ENCODE measurements at places on chromosomes 11 and 22.

DNA sequence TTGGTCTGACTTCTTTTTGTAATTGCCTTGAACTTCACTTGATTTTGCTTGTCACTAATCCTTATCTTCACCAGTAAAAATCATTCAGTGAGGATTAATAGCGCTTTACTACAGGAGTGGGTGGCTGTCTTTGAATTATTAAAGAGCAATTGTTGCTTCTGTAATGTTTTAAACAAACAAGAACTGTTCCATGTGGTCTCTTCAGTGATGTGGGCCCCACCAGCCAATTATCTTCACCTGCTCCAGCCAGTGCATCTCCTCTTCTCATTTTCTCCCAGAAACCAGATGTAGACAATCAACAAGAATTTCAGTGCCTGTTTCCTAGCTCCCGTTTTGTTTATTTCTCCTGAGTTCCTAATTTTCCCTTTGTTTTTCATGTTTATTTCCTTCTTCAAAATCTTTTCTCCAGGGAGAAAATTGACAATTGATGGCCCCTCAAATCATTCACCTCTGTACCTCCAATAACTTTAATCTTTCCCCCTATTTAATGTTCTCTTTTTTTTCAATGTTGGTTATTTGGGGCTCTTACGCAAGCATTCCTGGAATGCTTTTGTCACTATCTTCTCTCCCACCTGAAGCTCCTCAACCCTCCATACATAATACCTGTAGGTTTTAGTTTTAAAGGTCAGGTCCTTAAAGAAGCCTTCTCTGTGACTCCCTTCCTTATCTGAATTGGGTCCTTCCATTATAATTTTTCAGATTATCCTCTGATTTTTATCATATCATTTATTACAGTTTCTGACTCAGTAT, 115.1 kb downstream of the ARFGAP2 start:
- no peaks in the 10 kb centered on the region for H3K27me3 ChIP-seq
- no peak overlapping the region for H3K27ac ChIP-seq
- H3K4me3 ChIP-seq, result no peak overlapping the region

GRCh38 chr11:76765863-76766350, 17.2 kb upstream of the TSKU start:
- DNase-seq, result no peak
- no peaks in the 10 kb centered on the region for H3K27me3 ChIP-seq
- peaks cover 49% of the 10 kb centered on the region for H3K4me1 ChIP-seq
- no peak overlapping the region for H3K27ac ChIP-seq

GRCh38 chr11:25890626-25891260, 441.2 kb upstream of the ANO3 start:
- DNase-seq, result no peak
- no peaks in the 10 kb centered on the region for H3K27me3 ChIP-seq
- H3K27ac ChIP-seq, result no peak overlapping the region
- no peak overlapping the region for H3K4me3 ChIP-seq

DNA sequence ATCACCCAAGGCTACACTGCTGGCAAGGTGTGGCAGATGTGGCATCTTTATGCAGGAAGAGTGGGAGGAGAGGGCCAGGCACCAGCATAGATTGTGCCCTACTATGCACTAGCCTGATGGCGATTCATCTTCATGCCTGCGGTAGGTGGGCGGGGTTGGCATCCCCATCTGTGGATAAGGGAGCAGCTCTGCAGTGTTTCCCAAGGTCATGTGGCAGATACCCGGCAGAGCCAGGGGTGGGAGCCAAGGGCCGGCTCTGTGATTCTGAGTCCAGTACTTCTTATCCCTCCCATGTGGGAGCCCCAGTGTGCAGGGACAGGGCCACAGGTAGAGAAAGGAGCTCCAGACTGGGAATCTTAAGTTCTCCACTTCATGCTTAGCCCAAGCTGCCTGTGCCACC, 20.0 kb downstream of the CD82 start:
- peaks cover 7% of the 10 kb centered on the region for H3K4me1 ChIP-seq
- H3K27ac ChIP-seq, result no peak overlapping the region
- no peak overlapping the region for H3K4me3 ChIP-seq

GRCh38 chr11:66101066-66101464, 31.0 kb downstream of the PACS1 start:
- H3K27ac ChIP-seq, result no peak overlapping the region
- peaks cover 12% of the 10 kb centered on the region for H3K4me1 ChIP-seq
- H3K36me3 ChIP-seq, result peaks cover 3% of the 10 kb centered on the region
- H3K27me3 ChIP-seq, result no peaks in the 10 kb centered on the region
- no peak overlapping the region for H3K4me3 ChIP-seq

- H3K27ac ChIP-seq, result no peak overlapping the region
- no peaks in the 10 kb centered on the region for H3K27me3 ChIP-seq
- H3K36me3 ChIP-seq, result no peaks in the 10 kb centered on the region
- no peak overlapping the region for H3K4me3 ChIP-seq
- H3K4me1 ChIP-seq, result no peaks in the 10 kb centered on the region
Observed at GRCh38 chr11:24295360-24295759, 201.5 kb upstream of the LUZP2 start.

- H3K27ac ChIP-seq, result no peak overlapping the region
- no peaks in the 10 kb centered on the region for H3K27me3 ChIP-seq
- no peaks in the 10 kb centered on the region for H3K36me3 ChIP-seq
- no peak for DNase-seq
- no peaks in the 10 kb centered on the region for H3K4me1 ChIP-seq
Observed at GRCh38 chr11:23473782-23474181, 613.5 kb upstream of the CCDC179 start.

- no peak overlapping the region for H3K4me3 ChIP-seq
- no peaks in the 10 kb centered on the region for H3K4me1 ChIP-seq
- no peak for DNase-seq
- no peaks in the 10 kb centered on the region for H3K27me3 ChIP-seq
Observed at GRCh38 chr11:122131126-122131525, 15.1 kb upstream of the BLID start.

GRCh38 chr11:84628871-84629620, 998.1 kb downstream of the DLG2 start:
- no peaks in the 10 kb centered on the region for H3K27me3 ChIP-seq
- peaks cover 8% of the 10 kb centered on the region for H3K4me1 ChIP-seq
- DNase-seq, result no peak
- H3K4me3 ChIP-seq, result no peak overlapping the region
- no peaks in the 10 kb centered on the region for H3K36me3 ChIP-seq

DNA sequence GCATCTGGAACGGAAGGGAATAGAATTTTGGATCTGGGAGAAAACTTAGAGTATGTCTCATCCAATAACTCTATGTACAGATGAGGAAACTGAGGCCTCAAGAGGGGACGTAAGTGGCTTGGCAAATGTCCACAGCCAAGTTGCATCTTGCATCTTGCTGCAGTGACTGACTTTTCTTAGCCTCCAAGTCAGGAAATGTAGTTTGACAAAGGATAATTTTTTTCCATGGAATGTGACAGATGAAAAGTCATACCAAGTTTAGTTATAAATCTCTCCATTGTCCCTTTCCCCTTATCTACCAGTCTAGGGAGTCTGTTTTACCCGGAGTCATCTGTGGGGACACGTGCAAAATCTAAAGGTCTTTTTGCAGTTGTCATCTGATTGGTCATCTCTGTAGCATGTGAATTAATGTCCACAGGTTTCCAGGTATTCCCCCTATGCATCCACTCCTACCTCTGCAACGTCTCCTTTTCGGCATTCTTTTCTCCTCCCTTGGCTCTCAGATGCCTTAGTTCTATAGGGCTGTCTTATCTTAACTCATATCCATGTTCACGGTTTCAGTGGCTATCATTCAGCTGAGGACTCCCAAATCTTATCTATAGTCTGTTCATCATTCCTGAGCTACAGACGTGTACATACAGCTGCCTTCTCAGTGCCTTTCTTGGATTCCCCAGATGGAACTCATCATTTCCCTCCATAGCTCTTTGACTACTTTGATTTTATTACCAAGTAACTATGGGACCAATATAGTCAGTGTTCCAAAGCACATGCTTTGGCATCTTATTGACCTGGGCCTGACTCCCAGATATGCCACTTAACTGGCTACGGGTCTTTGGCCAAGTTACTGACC, 139.5 kb upstream of the TIMP3 start:
- no peak overlapping the region for H3K27ac ChIP-seq
- H3K27me3 ChIP-seq, result peaks cover 16% of the 10 kb centered on the region
- H3K4me3 ChIP-seq, result no peak overlapping the region
- H3K36me3 ChIP-seq, result no peaks in the 10 kb centered on the region
- no peak for DNase-seq

DNA sequence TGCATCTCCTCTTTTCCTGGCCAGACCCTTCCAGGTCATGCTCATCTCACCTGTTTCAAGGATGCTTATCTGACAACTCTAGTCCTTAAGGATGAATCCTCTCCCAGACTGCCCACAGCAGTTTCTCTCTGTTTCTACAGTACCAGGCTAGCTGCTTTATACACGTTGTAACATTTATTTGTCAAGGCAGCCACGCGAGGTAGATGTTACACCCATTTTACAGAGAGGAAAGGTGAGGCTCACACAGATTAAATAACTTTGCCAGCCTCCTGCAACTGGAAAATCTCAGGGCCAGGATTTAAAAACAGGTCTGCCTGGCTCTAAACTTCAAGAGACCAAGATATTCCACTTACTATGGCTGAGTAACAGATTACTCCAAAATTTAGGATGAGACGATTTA, 45.7 kb upstream of the E2F8 start:
- H3K4me3 ChIP-seq, result no peak overlapping the region
- peaks cover 21% of the 10 kb centered on the region for H3K27me3 ChIP-seq
- DNase-seq, result no peak
- peaks cover 15% of the 10 kb centered on the region for H3K4me1 ChIP-seq
- H3K27ac ChIP-seq, result no peak overlapping the region
- no peaks in the 10 kb centered on the region for H3K36me3 ChIP-seq

DNA sequence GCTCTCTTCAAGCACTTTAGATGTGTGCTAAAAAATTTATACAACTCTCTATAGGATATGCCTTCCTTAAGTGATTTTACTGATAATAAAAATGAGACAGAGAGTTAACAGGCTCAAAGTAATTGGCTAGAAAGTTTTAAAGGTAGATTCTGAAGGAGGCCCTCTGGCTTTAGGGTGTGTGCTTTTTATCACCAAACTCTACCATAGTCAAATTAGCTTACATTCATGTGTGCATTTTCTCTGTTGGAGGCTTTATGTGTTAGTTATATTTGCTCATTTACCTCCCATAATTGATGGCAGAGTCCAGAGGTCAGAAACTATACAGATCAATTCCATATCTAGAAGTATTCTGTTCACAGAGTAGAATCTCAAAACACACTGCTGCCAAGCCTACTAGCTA, 317.5 kb downstream of the JRKL start:
- H3K27ac ChIP-seq, result no peak overlapping the region
- H3K27me3 ChIP-seq, result peaks cover 18% of the 10 kb centered on the region
- H3K4me1 ChIP-seq, result no peaks in the 10 kb centered on the region
- no peaks in the 10 kb centered on the region for H3K36me3 ChIP-seq
- no peak overlapping the region for H3K4me3 ChIP-seq
